H9 (cell line): ENCODE measurements at places on chromosomes 4 and X.

GRCh38 chr4:2944586-2945526 is 18.4 kb downstream of the NOP14 start:
- DNase-seq: no peak

GRCh38 chr4:185396724-185397385 is at the start of gene ANKRD37:
TSS of gene ANKRD37 (plus strand) at chr4:185396841. CDS start at chr4:185396924, 83 bp downstream.
- DNase-seq: peak; percentile 69

DNA sequence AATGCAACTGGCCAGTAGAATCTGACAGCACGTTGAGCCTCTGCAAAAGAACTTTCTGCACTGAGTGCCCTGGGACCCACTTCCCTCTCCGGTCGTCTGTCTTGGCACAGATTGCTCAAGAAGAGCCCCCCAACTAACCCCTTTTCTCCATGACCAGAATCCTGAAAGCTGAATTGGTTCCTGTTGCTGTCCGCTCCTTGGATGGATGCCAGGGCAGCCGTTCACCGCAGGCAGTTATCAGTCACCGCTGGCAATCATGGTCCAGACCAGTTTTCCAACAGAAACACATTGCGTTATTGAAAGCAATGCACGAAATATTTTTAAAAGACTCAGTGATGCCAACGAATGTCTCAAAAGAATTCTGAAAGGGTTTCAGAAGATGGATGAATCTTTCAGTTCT is 733.7 kb upstream of the FRG1 start:
- no peak for DNase-seq

DNA sequence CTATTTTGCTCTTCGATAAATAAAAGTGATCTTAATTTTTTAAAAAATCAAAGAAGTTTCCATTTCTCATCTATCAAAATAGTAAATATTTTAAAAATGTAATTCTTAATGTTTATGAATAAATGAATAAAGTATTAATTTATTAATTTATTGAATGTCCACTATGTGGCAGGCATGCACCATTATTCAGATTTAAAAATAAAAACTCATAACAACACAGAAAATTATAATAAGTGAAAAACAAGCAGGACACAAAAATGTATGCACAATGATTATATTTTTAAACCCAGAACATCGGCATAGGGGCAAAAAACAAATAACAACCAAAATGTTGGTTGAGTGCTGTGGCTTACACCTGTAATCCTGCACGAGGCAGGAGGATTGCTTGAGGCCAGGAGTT is 5.3 kb upstream of the PYURF start:
- no peak for DNase-seq

- no peak for DNase-seq
Observed at GRCh38 chr4:146245850-146246249, 31.5 kb downstream of the REELD1 start.

GRCh38 chr4:172892300-172892699 is 276.3 kb upstream of the GALNT7 start:
- peak; percentile 54 for DNase-seq

- DNase-seq: peak; percentile 80
Observed at GRCh38 chr4:184171011-184171410, 46.7 kb downstream of the ENPP6 start.

DNA sequence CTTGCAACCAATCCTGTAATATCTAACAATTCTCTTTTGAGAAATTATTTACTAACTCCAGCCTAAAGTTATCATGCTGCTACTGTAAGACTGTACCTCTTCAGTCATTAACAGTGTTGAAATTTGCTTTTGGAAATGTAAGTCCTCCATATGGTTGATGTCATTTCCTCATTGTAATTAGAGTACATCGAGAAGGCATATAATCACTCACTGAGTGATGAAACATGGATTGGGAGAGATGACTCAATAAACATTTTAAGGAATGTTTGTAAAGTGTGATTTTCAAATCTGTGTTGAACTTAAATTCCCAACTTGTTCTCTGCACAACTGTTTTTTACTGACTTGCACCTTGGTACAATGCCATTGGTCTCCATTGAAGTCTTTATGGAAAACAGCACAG is 61.2 kb downstream of the HMGB2 start:
- no peak for DNase-seq

DNA sequence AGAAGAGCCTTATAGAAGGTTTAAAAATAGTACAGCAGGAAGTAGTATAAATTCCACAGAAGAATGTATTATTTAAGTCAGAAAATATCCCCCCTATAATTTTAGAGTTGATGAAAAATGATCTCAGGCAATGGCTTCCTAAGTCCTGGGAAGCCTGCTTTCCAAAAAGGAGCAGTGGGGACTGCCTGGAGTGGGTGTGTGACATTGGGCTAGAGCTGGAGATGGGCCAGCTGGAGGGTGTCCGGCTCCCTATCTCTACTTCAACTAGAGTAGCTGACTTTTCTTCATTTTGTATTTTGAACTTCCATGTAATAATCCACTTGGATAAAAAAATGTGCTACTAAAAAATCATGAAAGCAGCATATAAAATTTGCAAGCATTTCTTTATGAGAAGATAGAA is 253.9 kb downstream of the ANK2 start:
- DNase-seq: no peak

DNA sequence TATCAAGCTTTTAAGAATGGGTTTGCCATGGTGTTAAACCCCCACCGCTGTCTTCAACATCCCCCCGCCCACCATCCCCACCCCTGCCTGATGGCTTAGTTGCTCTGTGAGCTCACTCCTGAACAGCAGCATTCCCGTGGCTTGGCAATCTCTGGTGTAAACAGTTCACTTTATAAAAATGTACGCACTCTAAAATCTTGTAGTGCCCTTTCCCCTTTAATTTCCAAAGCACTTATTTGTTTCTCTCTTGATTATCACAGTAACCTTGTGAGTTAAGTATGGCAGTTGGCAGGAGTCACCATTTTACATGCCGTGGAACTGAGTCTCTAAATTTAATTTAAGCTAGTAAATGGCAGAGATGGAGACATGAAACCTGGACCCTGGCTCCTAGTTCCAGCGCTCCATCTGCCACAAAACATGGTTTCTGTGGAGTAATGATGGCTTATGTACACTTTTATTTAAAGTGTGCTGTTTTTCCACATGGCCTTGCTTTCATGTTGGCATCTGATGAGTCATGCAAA is 123.1 kb downstream of the AFF1 start:
- DNase-seq: no peak

DNA sequence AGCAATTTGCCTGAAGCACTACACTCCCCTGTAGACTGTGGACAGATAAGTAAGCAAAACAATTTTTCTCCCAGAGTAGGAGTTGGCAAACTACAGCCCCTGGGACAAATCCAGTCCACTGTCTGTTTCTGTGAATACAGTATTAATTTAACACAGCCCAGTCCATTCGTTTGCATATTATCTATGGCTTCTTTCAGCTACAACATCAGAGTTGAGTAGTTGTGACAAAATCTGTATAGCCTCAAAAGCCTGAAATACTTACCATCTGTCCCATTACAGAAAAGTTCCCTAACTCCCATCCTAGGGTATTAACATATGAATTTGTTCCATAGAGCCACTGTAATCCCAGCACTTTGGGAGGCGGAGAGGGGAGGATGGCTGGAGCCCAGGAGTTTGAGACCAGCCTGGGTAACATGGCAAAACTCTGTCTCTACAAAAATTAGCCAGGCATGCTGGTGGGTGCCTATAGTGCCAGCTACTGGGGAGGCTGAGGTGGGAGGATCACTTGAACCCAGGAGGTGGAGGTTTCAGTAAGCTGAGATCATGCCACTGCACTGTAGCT is 53.0 kb downstream of the AMELX start:
- no peak for DNase-seq

DNA sequence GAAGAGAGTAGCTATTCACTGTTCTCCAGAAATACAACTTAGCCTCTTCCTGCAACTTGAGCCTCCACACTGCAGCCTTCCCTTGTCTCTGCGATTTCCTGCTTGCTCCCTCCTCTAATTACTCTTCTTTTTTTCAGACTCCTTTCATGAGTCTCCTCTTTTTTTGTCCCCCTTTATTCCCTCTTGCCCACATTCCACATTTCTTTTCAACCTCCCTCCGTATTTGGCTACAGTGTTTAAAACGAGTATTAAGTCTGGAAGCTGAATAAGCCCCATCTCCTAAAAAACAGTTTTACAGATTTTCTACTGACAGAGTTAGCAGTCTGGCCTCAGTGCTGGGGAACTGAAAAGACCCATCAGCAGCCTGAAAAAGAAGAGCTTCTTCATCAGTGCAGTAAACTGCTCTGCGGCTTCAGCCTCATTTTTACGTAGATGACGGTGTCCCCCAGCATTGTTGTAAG is 141.5 kb downstream of the TENM3 start:
- DNase-seq: no peak

DNA sequence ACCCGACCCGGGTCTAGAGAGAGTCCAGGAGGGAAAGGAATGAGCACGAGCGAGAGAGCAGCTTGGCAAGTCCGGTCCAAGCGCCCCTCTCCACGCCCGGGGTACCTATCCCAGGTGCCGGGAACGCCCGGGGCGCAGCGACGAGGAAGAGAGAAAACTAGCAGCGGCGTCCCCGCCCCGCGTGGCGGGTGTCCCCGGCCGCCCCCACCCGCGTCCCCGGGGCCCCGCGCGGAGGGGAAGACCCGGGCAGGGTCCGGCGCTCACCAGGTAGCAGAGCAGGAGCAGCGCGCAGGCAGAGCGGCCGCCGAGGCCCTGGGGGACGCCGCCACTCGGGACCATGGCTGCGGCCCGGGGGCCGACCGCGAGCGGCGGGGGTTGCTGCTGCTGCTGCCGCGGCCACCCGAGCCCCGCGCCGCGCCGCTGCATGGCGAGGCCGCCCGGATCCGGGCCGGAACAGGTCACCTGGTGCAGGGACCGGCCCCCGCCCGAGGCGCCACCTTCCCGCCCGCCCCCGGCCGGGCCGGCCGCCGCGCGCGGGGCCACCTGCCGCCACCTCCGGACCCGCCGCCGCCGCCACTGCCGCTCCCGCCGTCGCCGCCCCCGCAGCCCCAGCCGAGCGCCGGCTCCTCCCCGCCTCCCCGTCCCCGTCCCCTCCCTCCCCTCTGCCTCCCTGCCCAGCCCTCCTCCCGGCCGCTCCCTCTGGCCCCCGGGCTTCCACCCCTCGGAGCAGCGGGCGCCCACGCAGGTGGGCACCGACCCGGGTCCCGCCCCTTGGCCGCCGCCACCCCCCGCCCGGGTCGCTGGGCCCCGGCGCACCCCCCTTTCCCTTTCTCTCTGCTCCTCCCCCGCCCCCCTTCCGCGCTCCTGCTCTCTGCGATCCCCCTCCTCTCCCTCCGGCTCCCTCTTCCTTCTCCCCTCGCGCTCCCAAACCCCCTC is at the start of gene SEL1L3:
Gene SEL1L3 (minus strand): TSS at position 578 of the 936 bp plus-strand sequence. CDS start 152 bp downstream, at position 426.
- DNase-seq: peak; percentile 68
